ENCODE measurements at places on chromosomes 12 and 14. TPM values are rescaled to one million over a fixed set of nuclear protein-coding genes. Genes with fewer than 3 reads are reported as not detected.

Gene ZFYVE21
- total RNA-seq, result 118 TPM

DNA sequence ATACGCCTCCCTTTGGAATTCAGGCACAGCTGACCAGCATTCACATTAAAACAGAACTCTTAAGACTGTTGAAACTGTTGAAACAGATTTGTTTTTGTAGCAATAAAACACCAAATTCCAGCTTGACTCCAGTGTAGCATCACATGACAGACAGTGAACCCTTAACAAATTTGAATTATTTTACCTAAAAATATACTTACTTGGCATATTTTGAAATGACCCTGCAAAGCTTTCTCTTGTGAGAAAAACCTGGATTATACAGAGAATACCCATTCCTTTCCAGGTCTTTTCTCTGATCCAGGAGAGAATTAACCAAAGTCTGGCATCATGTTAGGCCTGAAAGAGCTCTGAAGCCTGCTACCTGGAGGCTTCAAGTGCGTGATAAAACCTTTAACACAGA, 410.3 kb downstream of the FOXG1 start:
- DNase-seq, result no peak
- H3K4me3 ChIP-seq, result no peak overlapping the region
- H3K27me3 ChIP-seq, result no peaks in the 10 kb centered on the region
- H3K4me1 ChIP-seq, result no peaks in the 10 kb centered on the region
- no peak overlapping the region for H3K27ac ChIP-seq

- no peak overlapping the region for H3K27ac ChIP-seq
- DNase-seq, result no peak
- H3K4me1 ChIP-seq, result no peaks in the 10 kb centered on the region
- no peak overlapping the region for H3K4me3 ChIP-seq
Observed at GRCh38 chr12:79983986-79984620, 49.2 kb upstream of the PPP1R12A start.

DNA sequence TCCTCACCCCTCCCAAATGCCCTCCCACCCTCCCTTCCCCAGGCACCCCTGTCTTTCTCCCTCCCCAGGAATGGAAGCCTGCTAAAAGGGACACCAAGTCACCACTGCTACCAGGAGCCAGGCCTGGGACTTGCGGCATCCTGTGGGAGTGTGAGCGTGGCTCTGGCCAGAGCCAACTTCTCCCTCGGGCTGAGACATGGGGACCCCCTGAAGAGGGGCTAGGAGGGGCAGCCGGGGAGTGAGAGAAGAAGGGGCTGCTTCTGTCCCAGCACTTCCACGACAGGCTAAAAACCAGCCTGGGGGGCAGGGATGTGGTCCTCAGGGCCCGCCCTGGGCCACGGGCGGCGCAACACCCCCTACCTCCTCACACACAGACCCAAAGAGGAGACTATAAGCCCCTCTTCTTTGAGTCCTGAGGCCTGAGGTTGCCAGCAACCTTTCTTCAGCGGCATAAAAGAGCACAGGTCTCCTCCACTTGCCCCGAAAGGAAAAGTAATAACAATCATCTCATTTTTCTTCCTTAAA, 278.9 kb downstream of the DPF3 start:
- DNase-seq, result no peak
- no peak overlapping the region for H3K27ac ChIP-seq
- H3K4me1 ChIP-seq, result peaks cover 40% of the 10 kb centered on the region
- no peaks in the 10 kb centered on the region for H3K27me3 ChIP-seq
- H3K36me3 ChIP-seq, result no peaks in the 10 kb centered on the region

- DNase-seq, result peak; percentile 45
- H3K36me3 ChIP-seq, result no peaks in the 10 kb centered on the region
- H3K4me1 ChIP-seq, result peaks cover 14% of the 10 kb centered on the region
- no peak within 1 kb of the TSS for H3K27ac ChIP-seq
Observed at GRCh38 chr14:64465191-64465822, at the start of gene AKAP5. TSS of gene AKAP5 (plus strand) at chr14:64465499. CDS start at chr14:64468395, 2,896 bp downstream.

- no peaks in the 10 kb centered on the region for H3K36me3 ChIP-seq
- H3K27ac ChIP-seq, result no peak overlapping the region
- no peak overlapping the region for H3K4me3 ChIP-seq
- DNase-seq, result no peak
- H3K27me3 ChIP-seq, result no peaks in the 10 kb centered on the region
- no peaks in the 10 kb centered on the region for H3K4me1 ChIP-seq
Observed at GRCh38 chr12:104003596-104003995, 37.9 kb downstream of the TDG start.

Gene PITPNM2
- total RNA-seq, result 3.7 TPM

GRCh38 chr12:71973687-71974086, 35.0 kb downstream of the TPH2 start:
- no peaks in the 10 kb centered on the region for H3K4me1 ChIP-seq
- H3K27me3 ChIP-seq, result no peaks in the 10 kb centered on the region
- no peaks in the 10 kb centered on the region for H3K36me3 ChIP-seq

Gene LRFN5
- 2.1 TPM for total RNA-seq

DNA sequence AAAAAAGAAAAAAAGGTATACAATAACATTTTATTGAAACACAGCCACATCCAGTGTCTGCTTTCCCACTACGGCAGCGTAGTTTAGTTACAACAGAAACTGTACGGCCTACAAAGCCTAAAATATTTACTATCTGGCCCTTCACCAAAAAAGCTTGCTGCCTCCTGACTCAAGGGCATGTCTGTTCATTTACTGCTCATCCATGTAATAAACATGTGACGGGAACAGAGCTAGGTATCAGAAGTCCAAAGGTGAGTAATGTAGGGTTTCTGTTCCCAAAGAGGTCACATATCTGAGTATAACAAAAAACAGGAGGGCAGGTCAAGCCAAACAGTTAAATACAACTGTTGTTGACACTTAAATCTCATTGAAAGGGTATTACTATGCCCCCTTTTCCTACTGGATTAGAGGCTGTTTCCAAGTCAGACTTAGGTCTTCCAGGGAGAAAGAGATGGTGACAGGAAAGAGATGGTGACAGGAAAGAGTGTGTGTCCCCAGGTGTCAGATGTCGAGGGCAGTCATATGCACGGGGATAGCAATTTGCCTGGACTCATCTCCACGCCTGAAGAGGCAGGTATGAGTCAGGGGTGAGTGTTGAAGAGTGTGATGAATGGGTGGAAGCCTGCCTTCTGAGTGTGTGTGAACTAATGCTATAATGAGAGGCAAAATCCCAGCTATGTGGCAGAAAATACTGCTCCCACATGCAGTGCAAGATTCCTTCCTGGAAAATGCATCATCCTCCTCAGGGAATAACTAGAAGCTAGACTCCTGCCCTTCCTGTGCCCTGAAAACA, 77.7 kb downstream of the MAP3K9 start:
- no peak overlapping the region for H3K4me3 ChIP-seq
- no peak overlapping the region for H3K27ac ChIP-seq
- H3K4me1 ChIP-seq, result no peaks in the 10 kb centered on the region
- H3K36me3 ChIP-seq, result peaks cover 5% of the 10 kb centered on the region
- H3K27me3 ChIP-seq, result no peaks in the 10 kb centered on the region

DNA sequence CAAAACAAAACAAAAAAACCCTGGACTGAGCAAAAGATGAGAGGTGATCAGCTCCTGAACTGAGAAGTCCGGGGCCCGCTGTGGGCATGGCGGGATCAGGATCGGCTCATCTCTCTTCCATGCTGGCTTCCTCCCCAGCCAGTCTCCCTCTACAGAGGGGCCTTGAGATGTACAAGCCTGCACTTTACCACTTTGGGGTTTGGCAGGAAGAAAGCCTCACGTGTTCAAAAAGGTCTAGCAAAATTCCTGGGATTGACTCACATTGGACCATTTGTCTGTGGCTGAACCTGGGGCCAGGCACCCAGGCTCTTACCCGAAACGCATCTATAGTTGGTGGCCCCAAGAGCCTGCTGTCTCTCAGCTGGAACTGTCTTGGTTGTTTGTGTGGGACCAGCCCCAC, 89.0 kb downstream of the SLC24A4 start:
- H3K27ac ChIP-seq, result no peak overlapping the region
- DNase-seq, result no peak
- no peaks in the 10 kb centered on the region for H3K27me3 ChIP-seq
- H3K4me1 ChIP-seq, result no peaks in the 10 kb centered on the region

Gene BATF
- not detected for total RNA-seq

GRCh38 chr14:100045642-100046344, 19.4 kb upstream of the EVL start:
- no peak for DNase-seq
- H3K27me3 ChIP-seq, result no peaks in the 10 kb centered on the region
- H3K27ac ChIP-seq, result peak overlapping the region; percentile 37

GRCh38 chr14:31127690-31128089, 79.9 kb downstream of the HECTD1 start:
- H3K27me3 ChIP-seq, result no peaks in the 10 kb centered on the region
- DNase-seq, result no peak
- no peak overlapping the region for H3K4me3 ChIP-seq
- peaks cover 65% of the 10 kb centered on the region for H3K36me3 ChIP-seq

All from cardiac muscle cell (in vitro differentiated cells and primary cell).